ENCODE measurements at places on chromosomes 7 and 10.

- DNase-seq = no peak
Measured at GRCh38 chr10:58475322-58476277, 37.1 kb upstream of the BICC1 start.

DNA sequence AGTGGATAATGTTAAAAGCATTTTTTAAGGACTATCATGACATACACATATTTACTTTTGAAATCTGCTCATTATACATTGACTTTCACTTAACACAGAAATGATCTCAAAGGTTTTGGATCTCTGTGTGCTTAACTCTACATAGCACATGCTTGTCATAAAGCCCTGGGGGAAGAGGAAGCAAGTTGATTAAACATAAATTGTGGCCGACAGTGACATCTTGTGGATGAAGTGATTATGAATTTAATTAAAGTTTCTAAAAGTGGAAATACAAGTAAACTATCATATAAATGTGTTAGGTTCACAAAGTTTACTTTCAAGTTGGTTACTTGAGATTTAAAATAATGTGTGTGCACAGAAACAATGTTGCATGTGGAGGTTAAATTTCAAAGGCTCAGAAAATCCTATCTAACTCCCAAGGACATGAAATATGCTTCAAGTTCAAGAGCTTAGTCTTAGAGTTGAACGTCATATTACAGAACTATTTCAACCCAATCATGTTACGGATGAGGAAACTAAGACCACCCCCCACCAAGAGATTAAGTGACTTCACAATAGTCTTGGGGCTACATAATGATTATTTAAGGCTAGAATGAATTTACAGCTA is 1247.8 kb downstream of the GATA3 start:
- no peak for DNase-seq

- no peak for DNase-seq
Measured at GRCh38 chr10:92688927-92689662, 660 bp upstream of the HHEX start.

DNA sequence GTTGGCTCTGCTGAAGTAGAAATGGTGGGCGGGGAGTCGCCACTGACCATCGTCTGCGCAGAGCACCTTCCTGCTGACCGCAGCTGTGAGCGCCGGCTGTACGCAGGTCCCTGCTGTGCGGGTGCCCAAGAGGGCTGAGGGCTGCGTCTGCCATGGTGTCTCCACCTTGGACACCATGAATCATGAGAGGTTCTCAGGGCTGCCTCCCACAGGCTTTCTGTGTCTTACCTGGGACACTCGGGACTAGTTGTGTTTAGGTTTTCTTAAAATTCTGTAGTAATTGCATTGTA is 44.9 kb upstream of the PRKAR1B start:
- DNase-seq = no peak

GRCh38 chr10:504806-505205 is 184.7 kb downstream of the DIP2C start:
- no peak for DNase-seq

GRCh38 chr10:105949721-105950120 is 1214.8 kb downstream of the SORCS1 start:
- DNase-seq = no peak

- no peak for DNase-seq
Measured at GRCh38 chr7:117122536-117122935, 169.2 kb downstream of the ST7 start.

DNA sequence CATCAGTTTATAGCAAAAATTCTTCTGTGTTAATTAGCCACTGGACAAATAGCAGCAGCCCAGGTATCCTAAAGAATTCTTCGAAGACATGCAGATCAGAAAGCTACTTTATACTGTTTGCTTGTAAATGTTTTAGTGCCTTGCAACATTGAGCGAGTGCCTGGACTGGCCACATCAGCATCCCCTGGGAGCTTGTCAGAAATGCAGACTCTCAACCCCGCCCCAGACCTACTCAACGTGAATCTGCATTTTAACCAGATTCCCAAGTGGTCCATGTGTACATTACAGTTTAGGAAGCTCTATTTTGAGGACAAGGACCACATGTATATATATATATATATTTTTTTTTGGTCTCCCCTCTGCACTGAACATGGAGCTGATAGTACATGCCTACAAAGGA is 18.5 kb upstream of the PLEKHS1 start:
- DNase-seq = no peak

- DNase-seq = no peak
Measured at GRCh38 chr7:31327071-31327470, 13.5 kb downstream of the NEUROD6 start.

- DNase-seq = no peak
Measured at GRCh38 chr7:38339953-38340819, 66.8 kb upstream of the TARP start.

DNA sequence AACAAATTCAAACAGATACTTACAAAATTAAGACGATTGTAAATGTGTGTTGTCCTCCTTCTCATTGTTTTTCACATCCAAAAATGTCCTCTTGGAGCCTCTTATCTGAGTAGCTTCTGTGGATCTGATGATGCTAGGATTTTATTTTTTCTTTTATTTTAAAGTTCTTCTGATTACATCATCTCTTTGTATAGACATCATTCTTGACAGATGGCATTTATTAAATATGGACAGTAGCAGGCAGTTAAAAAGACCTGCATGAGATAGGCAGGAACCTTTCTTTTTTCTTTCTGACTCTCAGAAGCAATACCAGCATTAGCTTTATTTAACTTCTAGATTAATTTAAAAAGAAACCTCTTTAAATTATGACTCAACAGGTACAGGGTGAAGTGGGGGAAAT is at the start of gene RPA3:
Gene RPA3 (minus strand): TSS at position 116 of the 400 bp plus-strand sequence. CDS start 78,189 bp downstream, outside the sequence.
- DNase-seq = no peak

- DNase-seq = no peak
Measured at GRCh38 chr7:147937428-147937827, 653.1 kb upstream of the C7orf33 start.

- DNase-seq = no peak
Measured at GRCh38 chr10:55183993-55184392, 383.0 kb upstream of the PCDH15 start.

GRCh38 chr10:60335708-60336107 is 54.0 kb downstream of the ANK3 start:
- no peak for DNase-seq

GRCh38 chr7:106039486-106040060 is 72.5 kb downstream of the SYPL1 start:
- no peak for DNase-seq

DNA sequence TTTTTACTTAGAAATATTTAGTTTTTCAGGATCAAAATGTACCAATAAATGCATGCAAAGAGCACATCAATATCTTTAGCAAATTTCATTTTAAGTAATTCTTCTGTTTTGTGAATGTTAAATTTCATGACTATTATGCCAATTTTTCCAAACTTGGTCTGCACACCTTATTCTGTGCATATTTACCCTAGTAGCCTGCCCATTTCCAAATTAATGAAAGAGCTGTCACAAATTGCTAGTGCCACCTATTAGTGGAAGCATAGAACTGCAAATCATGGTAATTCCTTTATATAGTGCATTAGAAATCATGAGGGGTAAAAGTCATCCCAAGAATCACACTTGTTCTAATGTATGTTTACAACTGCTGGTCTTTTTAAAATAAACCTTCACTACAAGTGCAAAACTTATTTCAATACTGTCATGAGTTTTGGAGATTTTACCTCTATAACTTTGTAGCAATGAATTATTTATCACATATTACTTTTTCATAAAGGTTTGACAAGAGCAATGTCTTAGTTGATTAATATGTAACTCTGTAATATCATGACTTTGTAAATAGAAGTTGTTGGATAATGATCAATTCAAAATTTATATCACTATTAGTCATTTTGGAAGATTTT is 5.7 kb downstream of the SEMA3A start:
- no peak for DNase-seq

- no peak for DNase-seq
Measured at GRCh38 chr10:10782603-10783002, 235.1 kb upstream of the CELF2 start.

DNA sequence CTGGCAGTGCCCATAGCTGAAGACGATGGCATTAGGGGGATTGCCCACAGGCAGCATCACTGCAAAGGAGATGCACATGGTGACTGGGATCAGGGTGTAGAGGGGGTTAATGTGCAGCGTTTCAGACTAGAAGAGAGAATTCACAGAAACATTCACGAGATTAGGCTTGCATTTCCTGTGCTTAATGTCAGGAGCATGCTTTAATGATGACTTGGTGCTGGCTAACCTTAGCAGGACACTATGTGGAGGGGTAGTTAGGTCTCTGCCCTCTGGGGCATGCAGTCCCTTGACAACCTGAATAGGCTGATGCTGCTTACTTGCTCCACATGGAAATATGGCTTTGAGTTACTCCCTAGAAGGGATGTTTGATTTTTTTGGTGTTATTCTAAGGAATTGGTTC is 21.8 kb downstream of the STMP1 start:
- no peak for DNase-seq

- DNase-seq = no peak
Measured at GRCh38 chr7:20310963-20311742, 19.5 kb upstream of the ITGB8 start.

GRCh38 chr7:69654381-69654780 is 56.1 kb downstream of the AUTS2 start:
- no peak for DNase-seq

DNA sequence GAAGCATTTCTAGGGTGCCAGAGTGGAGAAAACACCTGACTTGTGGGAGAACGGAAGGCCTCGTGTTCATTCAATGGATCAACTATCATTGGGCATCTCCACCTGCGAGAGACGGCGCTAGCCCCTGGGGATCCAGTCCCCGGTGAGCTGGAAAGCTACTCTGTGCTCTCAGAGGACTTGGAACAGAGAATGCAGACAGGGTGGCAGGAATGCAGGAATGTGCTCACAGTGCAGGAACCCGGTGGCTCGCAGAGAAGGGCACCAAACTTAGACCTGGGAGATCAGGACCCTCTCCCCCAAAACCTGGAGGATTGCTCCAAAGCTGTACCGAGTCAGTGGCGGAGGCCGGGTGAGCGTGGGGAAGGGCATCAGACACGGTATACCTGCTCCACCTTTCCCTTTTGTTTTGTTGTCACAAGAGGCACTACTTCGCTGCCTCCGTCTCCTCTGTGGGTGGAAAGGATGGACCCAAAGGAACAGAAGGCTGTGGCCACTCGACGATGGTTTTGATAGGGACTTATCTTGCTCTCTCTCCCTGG is 569.0 kb upstream of the C7orf33 start:
- no peak for DNase-seq

- DNase-seq = no peak
Measured at GRCh38 chr10:62893036-62893435, 76.9 kb upstream of the EGR2 start.

GRCh38 chr10:86779220-86780017 is 23.0 kb downstream of the BMPR1A start:
- DNase-seq = no peak

DNA sequence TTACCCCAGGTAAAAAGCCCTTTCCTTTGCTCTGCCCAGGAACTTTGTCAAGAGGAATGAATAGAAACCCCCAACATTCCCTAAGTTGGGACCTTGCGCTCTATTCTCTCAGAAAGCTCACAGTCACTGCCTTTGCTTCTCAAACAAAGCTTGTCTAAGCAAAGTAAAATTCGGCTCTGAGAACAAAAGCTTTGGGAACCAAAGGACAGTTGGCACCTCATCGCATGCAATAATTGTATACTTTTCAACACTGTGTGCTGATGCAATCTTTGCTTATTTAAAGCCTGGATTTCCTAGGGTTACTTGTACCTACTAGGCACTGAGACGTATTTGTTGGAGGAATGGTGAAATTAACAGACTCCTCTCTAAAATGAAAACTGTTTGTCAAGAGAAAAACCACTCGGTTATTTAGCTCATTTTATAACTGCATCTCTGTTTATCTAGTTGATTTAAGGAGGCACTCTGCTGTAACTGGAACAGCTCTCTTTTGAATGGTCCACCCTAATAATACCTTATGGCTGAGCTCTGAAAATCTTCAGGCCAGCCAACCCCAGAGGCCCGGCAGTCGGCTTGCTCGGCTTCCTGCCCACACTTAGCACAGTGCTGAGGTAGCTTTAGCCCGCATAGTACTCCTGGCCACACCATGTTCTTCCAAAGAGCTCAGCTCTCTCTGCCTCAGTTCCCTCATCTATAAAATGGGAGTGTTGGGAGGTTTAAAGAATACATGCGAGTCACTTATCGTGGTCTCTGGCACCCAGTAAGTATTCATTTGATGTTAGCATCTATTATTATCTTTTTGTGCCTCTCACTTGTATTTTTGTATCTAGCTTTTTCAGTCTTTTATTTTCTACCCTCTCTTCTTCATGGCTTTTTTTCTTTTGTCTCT is 80.2 kb upstream of the PRR15 start:
- DNase-seq = no peak

DNA sequence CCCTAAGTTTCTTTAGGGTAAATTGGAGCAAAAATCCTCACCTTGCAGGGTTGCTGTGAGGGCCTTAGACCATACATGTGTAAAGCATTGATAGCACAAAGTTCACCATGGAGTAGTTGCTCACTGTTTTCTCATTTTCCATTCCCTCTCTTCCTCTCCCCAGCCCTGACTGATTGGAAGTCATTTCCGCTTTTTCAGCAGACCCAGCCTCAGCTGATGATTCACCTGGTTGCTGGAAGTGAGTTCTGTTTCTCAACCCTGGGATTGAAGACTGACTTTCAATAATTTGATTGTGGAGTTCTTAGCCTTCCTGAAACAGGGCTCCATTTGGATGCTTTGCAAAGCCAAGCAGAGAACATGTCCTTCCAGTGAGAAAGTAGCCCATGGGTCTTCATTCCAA is 107.0 kb downstream of the PLXNA4 start:
- no peak for DNase-seq

All from activated CD4-positive, alpha-beta T cell treated with anti-CD3 and anti-CD28 coated beads for 48 hours (primary cell).